NCI-H446 treated with DMSO at 0.1 percent for 48 hours (cell line): ENCODE measurements at places on chromosomes 16 and 17.

DNA sequence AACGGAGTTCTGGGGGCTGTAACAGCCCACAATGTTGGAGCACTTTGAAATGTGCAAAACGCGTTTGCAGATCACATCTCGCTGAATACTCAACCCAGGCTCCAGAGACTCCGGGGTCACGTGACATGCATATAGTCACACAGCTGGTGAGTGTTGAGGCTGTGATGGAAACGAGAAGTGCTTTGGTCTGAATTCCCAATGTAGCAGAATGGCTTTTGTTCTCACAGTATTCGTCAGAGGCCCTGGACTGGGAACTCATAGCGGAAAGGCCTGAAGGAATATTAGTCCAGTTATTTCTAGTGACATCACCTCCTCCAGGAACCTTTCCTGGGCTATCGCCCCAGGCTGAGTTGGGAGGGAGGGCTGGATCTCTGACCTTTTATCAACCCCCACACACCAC is 95.8 kb upstream of the CRHR1 start:
- no peak for DNase-seq

DNA sequence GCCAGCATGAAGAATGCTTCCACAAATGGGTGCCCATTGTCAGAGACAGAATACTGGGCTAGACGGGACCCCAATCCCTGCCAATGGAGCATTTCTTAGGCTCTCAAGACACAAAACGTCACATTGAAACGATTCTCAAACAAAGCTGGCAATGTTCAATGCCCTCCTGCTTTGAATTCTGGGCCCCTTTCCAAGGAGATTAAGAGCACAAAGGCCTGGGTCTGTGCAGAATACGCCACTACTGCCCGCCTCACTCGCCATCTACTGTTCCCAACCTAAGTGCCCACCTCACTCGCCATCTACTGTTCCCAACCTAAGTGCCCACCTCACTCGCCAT is 9.7 kb downstream of the CFAP20 start:
- DNase-seq: peak; percentile 9

DNA sequence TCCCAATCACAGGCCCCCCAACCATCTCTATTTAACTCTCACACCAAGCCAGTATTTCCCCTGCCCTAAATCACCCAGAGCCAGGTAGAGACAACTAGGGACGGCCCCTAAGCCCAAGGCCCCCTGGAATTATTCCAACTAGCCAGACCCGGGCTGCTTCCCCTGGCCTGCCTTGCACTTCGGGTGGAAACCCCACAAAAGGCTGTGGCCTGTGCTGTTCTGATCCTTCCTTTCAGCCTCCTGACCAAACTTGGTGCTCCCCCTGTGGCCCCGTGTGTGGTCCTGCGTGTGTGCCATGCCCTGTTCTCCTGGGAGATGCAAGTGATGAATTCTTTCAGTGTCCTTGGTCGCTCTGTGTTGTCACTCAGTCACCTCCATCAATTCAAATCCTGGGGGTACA is 14.9 kb downstream of the CCL17 start:
- no peak for DNase-seq

GRCh38 chr16:80573700-80574120 is 32.9 kb downstream of the DYNLRB2 start:
- no peak for DNase-seq

GRCh38 chr16:878072-878784 is 77.7 kb upstream of the GNG13 start:
- no peak for DNase-seq

GRCh38 chr17:37392024-37392590 is 14.5 kb downstream of the ACACA start:
- DNase-seq: no peak

DNA sequence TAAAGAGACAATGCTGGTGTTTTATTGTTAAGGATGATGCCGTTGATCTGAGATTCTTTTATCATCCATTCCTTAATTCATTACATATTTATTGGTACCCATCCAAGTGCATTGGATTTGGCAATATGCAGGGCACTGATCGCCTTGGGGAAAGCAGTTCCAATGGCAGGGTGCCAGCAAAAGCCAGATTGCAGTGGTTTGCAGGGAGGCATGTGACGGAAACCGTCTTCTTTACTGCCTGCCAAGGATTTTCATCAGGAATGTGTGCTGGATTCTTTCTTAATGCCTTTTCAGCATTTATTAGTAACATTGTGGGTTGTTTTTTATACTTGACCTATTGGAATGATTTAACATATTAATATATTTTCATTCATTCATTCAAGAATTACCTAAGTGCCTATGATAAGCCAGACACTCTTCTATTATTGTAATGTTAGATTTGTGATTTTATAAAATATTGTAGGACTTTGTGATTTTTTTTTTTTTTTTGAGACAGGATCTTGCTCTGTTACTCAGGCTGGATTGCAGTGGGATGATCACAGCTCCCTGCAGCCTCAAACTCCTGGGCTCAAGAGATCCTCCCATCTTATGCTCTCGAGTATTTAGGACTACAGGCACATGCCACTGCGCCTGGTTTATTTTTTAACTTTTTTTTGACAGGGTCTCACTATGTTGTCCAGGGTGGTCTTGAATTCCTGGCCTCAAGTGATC is 93.4 kb upstream of the TNRC6A start:
- peak; percentile 81 for DNase-seq

DNA sequence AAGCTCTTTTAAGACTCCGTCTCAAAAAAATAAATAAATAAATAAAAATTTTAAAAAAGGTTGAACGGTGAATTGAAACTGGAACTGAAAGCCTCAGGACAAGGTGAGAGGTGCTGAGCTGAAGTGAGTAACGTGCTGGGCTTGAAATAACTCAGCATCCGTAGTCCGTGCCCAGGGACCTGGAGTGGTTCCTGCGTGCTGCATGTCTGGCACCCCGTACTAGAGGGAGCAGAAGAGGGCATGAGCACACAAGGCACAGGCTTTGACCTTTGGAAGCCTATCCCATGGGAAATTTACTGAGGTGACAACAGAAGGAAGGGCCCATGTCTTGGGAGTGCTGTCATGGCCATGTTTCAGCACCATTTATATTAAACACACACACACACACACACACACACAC is 4.5 kb upstream of the MEIOB start:
- no peak for DNase-seq

GRCh38 chr17:6797718-6798351 is 21.8 kb downstream of the FBXO39 start:
- DNase-seq: no peak

GRCh38 chr16:75258807-75259141 is 7.3 kb upstream of the BCAR1 start:
- no peak for DNase-seq

DNA sequence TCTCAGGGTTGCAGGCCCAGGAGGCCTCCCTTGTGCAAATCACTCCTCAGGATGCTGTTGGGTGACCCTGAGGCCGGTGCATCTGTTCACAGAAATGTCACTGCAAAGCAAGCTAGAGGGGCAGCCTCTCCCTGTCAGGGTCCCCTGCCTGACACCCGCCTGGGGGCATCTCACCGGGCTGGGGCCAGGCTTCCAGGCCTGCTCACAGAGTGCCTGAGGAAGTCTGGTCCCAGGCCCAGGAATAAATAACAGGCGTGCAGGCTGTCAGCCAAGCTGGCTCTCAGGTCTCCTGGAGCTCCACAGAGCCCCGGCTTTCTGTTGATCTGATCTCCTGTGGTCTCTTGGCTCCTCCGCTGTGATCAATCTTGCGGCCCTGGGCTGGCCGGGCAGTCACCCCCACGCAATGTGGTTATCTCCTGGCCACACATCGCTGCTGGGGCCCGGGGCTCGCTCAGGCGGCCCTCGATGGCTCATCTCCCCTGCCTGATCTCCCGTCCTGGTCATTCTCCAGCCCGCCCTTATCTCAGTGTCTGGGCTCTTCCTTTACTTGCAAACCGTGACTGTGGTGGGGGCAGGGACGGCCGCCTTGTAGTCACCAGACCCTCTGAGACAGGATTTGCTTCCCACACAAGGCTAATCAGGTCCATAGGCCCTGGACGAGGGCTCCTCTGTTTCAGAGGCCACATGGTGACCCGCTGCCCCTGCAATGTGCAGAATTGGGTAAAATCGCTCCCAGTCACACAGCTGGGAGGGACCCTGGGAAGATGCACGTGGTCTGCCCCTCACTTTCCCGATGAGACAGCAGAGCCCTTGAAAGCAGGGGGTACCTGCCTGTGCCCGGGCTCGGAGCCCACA is 231.2 kb upstream of the GSE1 start:
- DNase-seq: peak; percentile 18

GRCh38 chr17:79207960-79208359 is 133.3 kb downstream of the ENGASE start:
- peak; percentile 16 for DNase-seq

GRCh38 chr17:75856062-75856756 is 1.1 kb upstream of the WBP2 start:
- DNase-seq: no peak

DNA sequence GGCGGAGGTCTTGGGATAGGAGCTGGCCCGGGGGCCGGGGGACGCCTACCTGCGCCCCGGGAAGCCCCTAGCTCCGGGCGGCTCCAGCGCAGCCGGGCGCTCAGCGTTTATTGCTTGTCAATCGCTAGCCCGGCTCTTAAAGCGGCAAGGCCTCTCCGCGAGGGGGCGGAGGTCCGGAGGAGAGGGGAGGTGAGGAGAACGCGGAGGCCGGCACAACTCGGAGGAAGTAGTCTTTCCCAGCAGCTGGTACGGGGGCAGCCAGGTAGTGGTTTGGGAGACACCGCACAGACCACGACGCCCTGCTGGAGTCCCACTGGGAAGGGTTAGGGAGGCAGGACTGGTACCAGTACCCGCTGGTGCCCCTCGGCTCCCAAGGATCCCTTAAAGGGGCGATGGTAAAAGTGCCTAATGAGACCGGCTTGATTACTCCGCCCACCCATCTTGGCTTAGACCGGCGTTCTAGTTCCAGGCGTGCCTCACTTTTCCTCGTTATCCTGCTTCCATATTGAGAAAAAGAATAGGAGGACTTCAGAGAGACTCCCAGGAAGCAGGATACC is at the start of gene MPP2:
Gene MPP2, minus strand, starts transcription at position 112 of the 557 bp plus-strand sequence. CDS start 3,076 bp downstream, outside the sequence.
- DNase-seq: peak; percentile 40

GRCh38 chr17:310111-311010 is 42.2 kb downstream of the RPH3AL start:
- DNase-seq: no peak

DNA sequence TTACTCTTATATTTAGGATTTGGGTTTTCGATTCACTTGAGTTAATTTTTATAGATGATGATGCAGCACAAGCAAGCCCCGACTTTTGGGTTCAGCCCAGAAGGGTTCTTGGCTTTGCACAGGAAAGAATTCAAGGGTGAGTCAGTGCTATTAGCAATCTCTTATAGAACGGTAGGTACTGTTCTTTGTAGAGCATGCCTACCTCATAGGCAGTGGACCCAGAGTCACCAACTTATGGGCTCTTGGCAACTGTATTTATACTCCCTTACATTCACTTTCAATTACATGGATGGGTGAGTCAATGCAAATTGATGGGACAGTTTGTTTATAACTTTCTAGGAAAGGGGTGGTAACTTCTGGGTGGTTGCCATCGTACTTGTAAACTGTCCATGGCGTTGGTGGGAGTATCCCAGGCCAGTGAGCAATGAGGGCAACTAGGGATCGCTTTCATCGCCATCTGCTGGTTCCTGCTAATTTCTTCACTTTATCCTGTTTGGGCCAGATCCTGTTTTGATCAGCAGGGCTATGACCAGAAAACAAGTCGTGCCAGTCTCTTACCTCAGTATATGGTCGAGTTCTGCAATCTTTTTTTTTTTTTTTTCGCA is 362.6 kb downstream of the CNTNAP4 start:
- DNase-seq: no peak

DNA sequence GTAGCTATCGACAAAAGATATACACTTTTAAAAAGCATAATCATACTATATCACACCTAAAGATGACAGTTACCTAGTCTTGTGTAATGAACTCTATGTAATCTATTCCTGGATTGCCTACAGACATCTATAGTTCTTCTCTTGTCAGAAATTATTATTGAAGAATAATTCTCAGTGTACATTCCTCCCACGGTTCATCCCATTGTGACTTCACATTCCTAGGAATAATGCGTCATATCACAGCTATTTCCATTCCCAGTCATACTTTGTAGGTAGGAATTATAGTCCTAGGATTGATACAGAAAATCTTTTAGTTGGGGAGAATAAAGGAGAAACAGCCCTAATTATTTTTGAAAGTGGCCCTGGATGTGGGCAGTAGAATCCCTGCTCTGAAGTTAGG is 44.0 kb upstream of the ABCC11 start:
- DNase-seq: no peak

GRCh38 chr17:44610871-44611270 is 45.4 kb upstream of the MEIOC start:
- DNase-seq: no peak

- DNase-seq: no peak
These were observed 98.9 kb downstream of the N4BP1 start for GRCh38 chr16:48511071-48511540.

DNA sequence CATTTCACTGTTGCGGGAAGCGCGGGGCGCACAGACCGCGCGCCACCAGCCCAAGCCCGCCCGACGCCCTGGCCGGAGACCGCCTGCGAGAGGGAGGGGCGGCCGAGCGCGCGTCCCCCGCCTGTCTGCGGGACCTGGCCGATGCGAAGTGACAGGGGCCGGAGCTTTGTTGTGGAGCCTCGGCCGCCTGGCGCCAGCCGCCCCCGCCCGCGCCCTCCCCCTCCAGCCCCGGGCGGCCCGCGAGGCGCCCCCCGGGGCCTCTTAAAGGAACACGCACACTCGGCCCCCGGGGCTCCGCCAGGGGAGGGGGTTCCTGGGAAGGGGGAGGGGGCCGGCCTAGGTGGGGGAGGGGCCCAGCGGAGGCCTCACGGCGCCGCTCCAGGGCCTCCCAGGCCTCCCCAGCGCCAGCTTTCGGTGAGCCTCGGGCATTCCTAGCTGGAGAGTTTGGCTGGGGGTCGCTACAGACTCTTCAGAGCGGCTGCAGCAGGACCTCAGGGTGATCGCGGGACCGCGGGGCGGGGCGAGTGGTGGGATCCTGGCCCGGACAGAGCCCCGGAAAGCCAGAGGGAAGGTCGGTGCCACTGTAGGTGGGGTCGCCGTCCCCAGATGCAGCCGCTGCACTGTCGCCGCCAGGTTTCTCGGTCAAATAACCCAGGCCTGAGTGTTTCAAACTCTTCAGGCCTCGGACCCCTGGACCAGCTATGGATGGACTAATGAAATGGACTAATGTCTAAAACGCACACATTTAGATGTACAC is 2.4 kb upstream of the TBX2 start:
- DNase-seq: no peak

- no peak for DNase-seq
These were observed 444.7 kb downstream of the HS3ST3B1 start for GRCh38 chr17:14745541-14745940.

- peak; percentile 13 for DNase-seq
These were observed 17.0 kb upstream of the RPRML start for GRCh38 chr17:46995841-46996571.

GRCh38 chr17:34318474-34318873 is 761 bp upstream of the CCL8 start:
- DNase-seq: no peak

GRCh38 chr17:61423967-61424649 is 24.5 kb downstream of the TBX2 start:
- no peak for DNase-seq
